SK-N-DZ (cell line): ENCODE measurements at places on chromosomes 11 and 22.

- no peak for DNase-seq
Measured at GRCh38 chr11:66151273-66151672, 81.2 kb downstream of the PACS1 start.

DNA sequence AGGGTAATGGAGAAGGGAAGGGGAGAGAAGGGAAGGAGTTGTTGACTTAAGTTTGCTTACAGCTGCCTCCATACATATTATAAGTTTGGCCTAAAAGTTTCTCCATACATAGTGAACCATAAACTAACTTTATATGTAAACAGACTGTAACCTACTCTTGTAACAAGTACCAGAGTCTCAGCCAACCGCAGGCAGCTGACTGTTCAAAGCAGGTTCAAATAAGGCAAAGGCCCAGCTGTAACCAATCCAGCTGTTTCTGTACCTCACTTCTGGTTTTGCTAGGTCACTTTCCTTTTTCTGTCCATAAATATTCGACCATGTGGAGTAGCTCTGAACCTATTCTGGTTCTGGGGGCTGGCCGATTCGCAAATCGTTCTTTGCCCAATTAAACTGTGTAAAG lies 591.2 kb downstream of the INSC start:
- DNase-seq: no peak

DNA sequence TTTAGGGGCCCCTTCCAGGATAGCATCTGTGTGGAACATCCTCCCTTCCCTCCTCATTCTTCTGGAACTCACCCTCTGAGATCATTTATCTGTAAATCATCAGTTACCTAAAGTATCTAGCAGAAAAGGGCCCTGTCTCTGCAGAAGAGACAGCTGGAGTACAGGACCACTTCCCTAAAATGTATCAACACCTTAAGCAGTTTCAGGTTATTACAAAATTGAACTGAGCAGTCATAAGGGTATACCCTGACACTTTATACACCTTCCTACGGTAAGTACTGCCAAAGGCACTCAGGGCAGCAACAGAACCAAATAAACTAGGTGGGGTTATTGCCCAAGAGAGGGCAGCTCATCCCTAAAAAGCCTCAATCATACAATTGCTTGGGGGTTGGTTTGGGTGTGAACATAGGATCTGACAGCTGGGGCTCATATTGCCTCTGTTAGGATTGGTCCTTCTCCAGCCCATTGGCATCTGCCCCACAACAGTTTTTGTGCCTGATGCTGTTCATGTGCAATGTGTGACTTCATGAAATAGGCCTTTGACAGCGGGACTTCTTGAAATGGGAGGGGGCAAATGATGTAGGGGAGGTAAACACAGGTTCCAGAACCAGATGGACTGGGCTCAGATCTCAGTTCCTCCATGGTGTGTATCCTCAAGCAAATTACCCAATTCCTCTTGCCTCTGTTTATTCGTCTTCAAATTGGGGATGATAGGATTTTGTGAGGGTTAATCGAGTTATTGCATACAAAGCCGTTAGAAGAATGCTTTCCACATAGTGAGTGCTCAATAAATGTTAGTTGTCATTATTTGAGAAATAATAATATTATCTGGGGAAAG lies 2.9 kb downstream of the POU2AF3 start:
- no peak for DNase-seq

DNA sequence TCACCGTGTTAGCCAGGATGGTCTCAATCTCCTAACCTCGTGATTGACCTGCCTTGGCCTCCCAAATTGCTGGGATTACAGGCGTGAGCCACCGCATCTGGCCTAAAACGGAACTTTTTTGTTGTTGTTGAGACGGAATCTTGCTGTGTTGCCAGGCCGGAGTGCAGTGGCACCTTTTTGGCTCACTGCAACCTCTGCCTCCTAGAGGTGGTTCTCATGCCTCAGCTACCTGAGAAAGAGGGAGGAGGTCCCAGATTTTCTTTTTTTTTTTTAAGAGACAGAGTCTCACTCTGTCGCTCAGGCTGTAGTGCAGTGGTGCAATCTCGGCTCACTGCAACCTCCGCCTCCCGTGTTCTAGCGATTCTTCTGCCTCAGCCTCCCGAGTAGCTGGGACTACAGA lies 7.9 kb upstream of the MCHR1 start:
- DNase-seq: no peak

- no peak for DNase-seq
Measured at GRCh38 chr11:7688238-7688826, 15.0 kb upstream of the CYB5R2 start.

DNA sequence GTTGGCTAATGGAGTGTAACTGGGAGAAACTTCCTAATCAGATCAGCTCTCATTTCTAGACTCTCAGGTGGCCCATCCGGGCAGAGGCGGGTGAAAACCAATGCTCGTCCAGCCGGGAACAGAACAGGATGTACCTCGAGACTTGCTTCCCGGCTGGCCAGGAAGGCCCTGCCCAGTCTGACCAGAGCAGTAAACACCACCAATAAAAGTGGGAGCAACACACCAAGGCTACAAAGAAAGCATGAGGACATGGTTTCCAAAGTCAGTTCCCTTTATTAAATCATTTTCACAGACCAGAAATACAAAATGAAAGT lies 940 bp upstream of the TNKS1BP1 start:
- DNase-seq: no peak

DNA sequence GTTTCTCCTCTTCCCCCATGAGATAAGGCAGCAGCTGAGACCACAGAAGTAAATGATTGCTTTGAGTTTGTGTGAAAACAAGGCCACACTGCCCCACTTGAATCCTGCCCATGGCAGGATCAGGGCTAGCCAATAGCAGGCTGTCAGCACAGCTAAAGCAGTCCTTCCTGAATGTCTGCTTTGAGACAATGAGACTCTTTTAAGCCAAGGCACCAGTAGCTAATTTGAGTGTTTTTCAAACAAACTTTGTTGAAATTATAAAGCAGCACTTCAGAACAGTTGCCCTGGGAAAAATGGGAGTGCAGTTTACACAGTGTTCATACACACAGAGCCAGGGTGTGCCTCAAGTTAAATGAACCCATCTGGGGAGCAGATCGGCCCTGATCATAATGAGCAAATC lies 103.5 kb upstream of the OR5AK2 start:
- no peak for DNase-seq
